Activated CD4-positive, CD25-positive, alpha-beta regulatory T cell treated with anti-CD3 and anti-CD28 coated beads, Interleukin-2, amount 50 U/mL, for 72 hours (primary cell): ENCODE measurements at places on chromosomes 2 and 18.

- no peak for DNase-seq
Observed at GRCh38 chr2:143551971-143552650, 422.9 kb downstream of the ARHGAP15 start.

DNA sequence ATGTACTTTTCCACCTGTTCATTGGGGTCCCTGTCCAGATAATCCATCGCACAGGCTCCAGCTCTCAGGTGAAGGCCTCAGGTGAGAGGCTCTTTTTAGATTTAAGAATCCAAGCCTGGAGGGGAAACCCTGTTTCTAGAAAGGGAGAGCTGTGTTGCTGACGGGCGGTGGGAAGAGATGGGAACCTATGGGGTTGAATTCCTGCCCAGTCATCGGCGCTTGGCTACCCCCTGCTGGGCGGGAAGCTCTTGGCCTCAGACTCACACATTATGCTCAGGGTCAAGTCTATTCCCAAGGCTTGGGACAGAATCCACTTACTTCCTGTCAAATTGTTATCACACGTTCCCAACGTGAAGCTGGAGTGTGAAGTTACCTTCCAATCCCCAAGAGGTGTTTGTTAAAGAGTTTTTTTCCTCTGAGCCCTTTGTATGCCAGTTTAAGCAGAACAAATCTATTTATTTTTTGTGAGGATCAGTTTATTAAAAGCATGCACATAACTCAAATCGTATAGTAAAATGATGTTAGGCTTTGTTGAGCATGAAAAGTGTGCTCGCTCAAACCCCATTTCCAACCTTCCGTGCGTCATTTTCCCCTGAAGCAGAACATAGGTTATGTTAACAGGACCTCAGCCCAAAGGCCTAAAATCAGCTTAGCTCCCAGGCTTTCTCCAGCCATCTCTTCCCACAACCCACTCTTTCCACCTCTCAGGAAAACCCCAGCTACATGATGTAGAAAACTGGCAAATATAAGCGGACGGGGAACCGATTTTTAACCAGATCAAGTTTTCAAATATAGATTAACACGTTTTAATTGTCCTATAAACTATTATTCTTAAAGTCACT lies 181.7 kb upstream of the ETAA1 start:
- DNase-seq: no peak

DNA sequence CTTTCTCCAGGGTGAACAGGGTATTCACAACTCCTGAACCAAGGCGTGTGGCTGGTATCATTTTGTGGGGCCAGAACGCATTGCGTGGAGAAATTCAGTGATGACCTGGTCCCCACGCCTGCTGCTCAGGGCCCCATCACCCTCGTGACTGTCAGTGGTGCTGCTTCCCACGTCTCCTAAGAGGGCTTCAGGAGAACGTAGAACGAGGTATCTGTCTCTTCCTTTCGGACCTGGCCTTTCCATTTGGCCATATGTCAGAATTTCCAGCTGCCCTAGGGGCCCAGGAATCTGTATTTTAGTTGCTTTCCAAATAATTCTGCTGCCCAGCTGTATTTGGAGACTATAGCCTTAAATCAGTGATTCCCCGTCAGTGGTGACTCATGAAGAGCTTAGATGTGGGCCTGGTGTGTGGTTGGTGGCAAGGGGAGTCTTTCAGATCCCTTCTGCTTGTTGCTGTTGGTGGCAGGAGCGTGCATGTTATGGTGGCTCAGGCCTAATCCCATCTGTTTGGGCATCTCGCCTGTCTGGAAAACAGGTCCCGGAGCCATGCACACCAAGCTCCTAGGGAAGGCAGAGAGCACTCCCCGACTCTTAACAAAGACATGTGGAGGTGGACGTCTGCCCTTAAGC lies 56.4 kb downstream of the NPAS2 start:
- DNase-seq: no peak

DNA sequence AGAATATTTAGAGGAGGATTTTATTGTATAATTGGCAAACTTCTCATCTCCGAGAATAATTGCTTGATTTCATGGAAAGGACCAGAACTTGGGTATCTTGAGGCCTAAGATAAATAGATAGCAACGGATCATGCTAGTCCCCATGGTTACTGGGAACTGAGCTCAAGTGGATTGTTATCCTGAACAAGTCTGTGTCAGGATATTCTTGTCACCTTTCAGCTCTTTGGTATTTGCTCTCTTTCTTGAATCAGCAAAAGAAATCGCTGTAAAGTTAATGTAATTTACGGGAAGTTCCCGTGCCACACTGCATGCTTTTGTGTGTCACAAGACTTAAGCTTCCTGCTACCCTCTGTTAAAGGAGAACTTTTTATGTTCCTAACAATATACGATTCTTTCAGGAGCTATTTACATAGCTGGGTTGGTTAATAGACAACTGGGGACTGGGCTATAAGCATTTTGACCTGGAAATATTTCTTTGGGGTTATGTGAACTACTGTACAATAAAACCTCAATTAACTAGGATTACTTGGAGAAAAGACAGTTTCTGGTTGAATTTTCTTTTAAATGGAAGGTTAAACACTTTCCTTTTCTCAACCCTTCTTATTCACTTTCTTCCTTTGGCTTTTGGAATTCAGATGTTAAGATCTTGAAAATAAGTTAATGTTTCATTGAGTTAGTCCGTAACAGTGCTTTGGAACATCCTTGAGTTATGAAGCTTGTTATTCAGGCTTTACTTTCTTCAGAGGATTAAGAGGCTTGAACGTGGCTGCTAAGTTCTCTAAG lies 151.2 kb downstream of the FMNL2 start:
- no peak for DNase-seq

DNA sequence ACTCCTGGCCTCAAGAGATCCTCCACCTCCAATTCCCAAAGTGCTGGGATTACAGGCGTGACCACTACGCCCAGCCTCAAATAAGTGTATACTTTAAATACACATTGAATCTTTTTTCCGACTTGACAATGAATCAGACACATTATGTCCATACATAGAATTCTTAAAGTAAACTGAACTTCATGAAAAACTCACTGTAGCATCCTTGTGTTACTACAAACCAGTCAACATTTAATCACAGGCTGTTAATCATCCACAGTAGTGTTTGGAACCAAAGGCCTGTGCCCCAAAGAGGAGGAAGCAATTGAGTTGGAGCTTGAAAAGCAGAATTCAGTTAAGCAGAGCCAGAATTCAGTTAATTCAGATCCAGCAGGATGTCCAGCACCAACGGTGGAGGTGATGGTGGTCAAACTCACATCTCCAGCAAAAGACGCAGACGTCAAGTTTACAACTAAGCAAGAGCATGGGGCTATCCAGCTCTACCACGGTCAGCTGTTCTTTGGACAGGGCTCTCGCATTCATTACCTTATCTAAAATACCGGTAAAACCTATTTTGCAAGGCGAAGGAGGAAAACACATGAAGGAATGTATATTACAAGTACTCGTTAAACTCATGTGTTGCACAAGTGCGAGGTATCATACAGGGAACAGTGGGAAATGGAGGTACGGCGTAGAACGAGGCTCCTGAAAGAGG lies 1.2 kb downstream of the SLC39A6 start:
- no peak for DNase-seq

DNA sequence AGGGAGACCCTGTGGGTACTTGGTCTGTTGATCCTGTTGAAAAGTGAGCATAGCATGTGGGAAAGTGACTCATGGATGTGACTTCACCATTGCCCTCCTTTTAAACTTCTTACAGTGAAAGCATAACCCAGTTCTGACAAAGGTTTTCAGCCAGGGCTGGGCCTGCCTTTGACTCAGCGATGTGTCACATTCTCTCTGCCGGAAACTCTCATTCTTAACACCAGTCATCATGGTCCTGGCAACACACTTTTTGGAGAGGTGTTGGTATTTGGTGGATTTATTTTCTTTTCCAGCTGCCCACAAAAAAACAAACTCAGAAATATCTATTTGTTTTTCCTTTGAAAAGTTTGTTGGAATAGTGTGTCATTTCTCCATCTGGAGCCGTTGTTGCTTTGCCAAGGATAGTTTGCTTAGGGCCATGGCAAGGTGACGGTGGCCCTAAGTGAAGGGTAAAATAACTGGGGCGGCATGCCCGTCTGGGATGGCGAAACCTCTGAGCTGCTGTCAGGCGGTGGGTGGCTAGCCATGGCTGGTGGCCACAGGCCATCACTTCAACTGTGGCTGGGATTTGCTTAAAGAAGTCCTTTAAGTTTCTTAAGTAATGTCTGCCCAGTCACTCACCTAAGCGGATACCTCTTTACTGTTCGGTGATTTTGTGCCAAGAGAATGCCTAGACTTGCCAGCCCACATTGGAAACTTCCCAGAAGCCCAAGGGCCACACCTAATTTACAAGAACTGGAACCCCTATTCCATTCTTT lies 123.3 kb downstream of the LTBP1 start:
- DNase-seq: no peak

- no peak for DNase-seq
Observed at GRCh38 chr2:189511960-189512319, 68.6 kb downstream of the SLC40A1 start.

GRCh38 chr18:13273800-13274199 lies 55.2 kb downstream of the LDLRAD4 start:
- peak; percentile 46 for DNase-seq

- no peak for DNase-seq
Observed at GRCh38 chr2:193985272-193985671, 1671.8 kb upstream of the SLC39A10 start.

DNA sequence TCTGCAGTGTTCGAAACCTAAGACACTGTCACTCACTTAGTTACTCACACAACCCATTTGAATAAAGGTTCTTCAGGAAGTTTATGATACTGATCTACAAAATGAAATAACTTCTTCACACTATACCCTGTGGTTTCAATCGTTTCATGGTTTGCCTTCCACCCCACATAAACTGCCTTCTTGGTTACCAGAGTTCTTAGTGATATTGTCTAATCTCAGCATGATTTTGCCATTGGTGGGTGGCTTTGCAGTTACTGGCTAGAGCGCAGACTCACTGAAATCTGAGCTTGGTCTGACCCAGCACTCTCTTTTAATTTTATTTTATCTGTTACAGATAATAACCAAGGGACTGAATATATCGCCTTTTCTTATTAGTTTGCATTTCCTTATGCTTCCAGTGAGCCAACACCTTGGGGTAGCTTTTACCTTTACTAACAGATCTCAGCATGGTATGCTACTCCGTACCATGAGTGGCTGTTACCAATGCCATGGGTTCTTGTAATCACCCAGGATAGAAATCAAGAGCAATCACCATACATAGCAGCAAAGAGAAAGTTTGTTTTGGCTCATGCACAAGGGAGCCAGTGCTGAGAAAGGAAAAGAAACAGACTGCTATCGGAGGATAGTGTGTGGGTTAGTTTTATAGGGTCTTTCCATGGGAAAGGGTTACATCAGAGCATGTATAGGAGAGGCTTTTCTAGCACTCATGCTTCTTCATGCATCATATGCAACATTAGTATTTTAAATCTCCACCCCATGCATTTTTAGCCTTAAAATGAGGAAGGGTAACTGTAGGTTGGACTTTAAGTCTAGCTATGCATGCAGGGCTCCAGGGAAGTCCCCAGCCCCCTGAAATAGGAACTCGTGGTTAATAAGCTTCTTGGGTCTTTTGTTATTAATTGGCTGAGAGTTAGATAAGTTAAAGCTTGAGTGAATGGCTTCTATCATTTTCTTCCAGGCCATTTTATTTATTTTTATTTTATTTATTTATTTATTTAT lies 33.3 kb downstream of the ANXA4 start:
- no peak for DNase-seq

DNA sequence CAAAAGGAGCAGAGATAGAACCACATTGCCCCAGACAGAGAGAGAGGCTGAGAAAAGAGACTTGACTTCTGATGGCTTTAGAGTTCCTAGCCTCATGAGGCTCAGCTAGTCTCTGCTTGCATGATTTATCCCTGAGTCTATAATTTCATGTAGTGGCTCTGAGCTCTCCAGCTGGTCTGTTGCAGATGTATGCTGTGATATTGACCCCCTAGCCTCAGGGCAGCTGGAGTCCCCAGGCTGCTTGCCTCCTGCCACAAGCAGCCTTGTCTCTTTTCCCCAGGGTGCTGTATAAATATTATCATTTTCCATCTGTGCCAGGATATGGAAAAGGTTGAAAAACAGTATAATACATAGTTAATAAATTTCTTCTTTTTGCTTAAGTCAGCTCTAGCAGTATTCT lies 467.6 kb upstream of the CWC22 start:
- DNase-seq: no peak

GRCh38 chr2:156763174-156763573 lies 327.0 kb downstream of the GPD2 start:
- DNase-seq: no peak

- no peak for DNase-seq
Observed at GRCh38 chr18:10465174-10465939, 10.9 kb downstream of the APCDD1 start.

DNA sequence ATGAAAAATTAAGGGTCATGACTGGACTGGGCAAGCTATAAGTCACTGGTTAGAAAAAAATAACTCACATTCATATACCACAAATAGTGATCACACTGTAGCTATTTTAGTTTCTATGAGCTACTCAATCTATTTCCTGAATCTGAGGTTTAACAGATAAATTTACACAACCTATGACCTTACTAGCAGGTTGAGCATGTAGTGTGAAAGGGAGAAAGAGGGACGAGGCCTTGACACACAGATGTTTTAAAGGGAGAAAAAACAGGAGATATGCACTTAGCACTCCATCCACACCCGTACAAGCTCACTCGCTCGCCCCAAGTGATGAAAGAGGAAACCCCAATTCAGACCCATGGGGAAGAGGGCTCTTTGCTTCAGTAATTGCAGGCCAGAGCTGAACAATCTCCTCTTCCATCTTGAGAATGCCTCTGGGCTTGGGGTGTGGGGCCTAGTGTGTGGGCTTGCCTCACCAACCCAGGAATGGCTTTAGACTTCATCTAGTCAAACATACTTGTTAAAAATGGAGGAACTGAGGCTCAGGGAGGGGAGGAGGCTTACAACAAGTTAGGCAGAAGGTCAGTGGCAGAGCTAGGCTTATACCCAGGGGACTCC lies 10.7 kb downstream of the CYRIA start:
- DNase-seq: no peak

GRCh38 chr2:130258356-130258755 lies 60.1 kb upstream of the TUBA3E start:
- DNase-seq: no peak

DNA sequence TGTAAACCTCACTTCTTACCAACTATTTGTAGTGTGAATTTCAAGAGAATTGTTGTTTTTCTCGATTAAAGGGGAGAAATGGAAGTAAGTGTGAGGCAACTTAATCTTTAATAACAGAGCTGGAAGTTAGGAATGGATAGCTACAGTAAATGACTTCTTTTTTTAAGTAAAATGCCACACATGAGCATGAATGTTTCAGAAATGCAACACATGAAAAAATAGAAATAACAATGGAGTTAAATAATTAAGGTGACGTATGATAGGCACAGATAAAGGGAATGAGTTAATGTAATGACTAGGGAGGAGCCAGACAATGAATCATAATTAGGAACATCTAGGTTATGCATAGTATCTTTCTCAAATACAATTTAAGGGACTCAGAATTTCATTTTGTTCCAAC lies 3.4 kb downstream of the REL start:
- DNase-seq: no peak

- DNase-seq: no peak
Observed at GRCh38 chr2:217930761-217931563, 71.8 kb downstream of the TNS1 start.
